ENCODE measurements at places on chromosomes 4 and X.

DNA sequence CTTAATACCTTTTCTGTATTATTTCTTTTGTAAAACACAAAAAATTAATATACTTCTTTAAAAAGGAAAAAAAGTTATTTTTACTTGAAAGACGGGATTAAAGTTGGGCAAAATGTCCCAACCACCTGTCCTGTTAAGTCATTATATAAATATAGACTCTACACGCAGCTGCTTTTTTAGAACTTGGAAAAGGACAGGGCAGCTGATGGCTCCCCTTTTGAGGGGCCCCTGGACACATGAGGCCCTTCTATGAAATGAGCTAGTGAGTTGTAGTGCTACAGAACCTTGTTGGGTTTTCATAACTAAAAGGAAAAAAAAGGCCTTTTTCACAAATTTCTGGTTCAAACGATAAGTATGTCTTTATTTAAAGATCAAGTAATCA lies 600 bp upstream of the BEX2 start:
- no peak for DNase-seq

DNA sequence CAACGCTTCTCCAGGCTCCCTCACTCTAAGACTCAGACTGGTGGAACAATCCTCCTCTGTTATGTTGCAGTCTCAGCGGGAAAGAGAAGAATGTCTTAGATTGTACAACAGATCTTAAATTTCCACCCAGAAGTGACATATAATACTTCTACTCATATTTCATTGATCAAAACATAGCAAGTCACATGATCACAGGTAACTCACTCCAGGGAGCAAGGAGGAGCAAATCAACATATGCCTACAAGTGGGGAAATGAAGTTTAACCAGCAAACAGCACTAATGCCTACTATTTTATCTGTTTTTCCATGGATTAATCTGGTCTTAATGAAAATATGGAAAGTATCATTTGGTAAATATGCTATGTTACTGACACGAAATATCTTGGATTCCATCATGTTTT lies 819.8 kb downstream of the CCSER1 start:
- DNase-seq, result no peak

- no peak for DNase-seq
Measured at GRCh38 chrX:116757491-116757890, 294.7 kb upstream of the CT83 start.

DNA sequence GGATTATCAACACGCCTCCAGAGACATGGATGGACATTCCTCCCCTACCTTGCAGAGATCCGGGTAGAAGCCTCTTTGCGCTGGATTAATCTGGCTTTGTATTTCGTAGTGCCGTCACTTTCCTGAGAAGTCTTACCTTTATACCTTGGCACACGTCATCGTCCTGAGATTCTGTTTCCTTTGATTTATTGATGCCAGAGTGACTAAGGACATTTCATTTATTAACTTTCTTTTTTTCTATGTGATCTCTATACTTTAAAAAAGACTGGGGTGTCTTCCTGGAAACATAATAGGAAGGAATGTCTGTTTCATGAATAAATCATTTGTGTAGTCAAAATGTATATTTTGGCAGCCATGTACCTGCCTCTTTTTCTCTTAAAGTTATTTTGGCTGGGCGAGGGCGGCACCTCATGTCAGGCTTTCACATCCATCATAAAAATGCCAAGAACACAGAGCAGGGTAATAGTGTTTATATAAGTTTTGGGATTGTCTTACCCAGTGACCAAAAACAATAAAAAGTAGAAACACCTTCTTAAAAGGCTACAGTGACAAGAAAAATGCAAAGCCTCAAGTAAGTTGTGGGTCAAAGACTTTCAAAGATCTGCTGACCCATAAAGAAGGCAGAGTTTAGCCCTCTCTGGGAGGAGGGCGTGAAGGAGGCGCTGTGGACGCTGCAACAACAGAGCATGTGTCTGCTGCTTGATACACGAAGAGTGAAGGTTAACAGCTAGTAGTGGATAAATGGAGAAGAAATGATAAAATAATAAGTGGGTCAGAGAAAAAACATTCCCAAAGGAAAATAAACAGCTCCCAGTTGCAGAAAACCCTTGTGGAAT lies 124.4 kb downstream of the SHROOM3 start:
- DNase-seq, result peak; percentile 48

GRCh38 chr4:105194328-105195231 lies 47.9 kb downstream of the TET2 start:
- DNase-seq, result peak; percentile 73

Measured in EH (cell line).